NCI-H1105 (cell line): ENCODE measurements at places on chromosomes 1 and 21.
A peak's percentile ranks its signal among the peaks of the same experiment; 100 is the strongest.

- DNase-seq: peak; percentile 68
Observed at GRCh38 chr1:4485398-4485797, 169.0 kb upstream of the AJAP1 start.

DNA sequence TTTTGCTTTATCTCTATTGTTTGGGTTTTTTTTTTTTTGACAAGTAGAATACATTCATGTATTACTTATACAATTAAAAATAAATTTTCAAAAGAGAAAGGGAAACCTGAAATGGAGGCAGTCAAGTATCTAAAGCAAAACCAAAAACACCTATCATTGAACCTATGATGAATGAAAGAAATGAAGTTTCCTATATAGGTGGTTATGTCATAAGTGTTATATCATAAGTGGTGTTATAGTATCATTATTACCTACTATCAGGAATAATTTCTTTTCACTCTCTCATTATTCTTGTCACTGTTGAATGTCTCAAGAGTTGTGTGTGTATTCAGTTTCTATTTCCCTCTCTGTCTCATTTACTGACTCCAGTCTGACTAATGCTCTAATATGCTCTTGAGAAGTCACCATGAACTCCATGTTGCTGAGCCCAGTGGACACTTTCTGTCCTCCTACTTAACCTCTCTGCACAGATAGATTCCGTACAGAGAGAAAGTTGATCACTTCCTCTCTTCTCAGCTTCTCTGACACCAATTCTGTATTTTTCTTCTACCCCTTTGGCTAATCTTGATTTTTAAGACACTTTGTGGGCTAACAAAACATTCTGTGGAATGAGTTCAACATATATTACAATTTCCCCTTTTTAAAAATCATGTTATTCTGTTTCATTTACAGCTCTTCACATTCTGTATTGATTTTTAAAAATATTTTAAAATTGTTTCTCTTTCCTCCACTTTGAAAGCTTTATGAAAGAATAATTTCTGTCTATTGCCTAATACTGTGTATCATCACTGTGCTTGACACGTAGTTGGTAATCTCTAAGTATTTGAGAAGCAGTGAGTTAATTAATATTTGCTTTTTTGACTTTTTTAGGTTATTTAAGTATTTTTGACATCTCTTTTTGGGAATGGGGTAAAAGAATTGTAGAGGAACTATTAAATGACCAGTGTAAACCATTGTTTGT lies 50.1 kb downstream of the RASAL2 start:
- no peak for DNase-seq

DNA sequence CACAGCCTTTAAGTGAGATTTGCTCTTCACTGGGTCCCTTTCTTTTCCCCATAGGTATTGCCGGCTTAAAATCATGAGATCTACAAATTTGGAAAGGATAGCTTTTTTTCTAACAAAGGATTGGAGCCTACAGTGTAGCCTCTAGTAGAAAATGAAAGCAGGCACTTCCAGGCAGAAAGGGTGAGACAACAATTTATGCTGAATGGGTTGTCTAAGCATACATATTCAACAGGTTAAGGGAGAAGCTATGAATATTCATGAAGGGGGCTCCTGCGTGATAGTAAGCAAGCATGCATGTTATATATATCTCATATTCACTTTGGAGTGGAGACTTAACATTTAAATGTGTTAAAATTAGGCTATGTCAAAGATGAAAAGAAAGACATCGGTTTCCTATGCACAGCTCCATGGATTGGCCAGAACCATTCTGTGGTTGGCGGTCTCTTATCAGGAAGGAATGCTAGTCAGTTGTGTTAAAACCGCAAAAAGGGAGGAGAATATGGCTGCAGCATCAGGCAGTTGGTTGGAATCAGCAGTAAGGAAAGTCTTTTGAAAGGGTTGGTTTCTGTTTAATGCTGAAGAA lies 66.0 kb downstream of the VCAM1 start:
- DNase-seq: no peak

- DNase-seq: no peak
Observed at GRCh38 chr1:53025034-53025768, 36.8 kb upstream of the PODN start.

- peak; percentile 30 for DNase-seq
Observed at GRCh38 chr21:44455524-44456213, 359 bp downstream of the LRRC3 start.

- DNase-seq: peak; percentile 39
Observed at GRCh38 chr1:99674115-99675064, 28.5 kb downstream of the PALMD start.

- DNase-seq: no peak
Observed at GRCh38 chr1:185375583-185375982, 58.5 kb upstream of the IVNS1ABP start.

DNA sequence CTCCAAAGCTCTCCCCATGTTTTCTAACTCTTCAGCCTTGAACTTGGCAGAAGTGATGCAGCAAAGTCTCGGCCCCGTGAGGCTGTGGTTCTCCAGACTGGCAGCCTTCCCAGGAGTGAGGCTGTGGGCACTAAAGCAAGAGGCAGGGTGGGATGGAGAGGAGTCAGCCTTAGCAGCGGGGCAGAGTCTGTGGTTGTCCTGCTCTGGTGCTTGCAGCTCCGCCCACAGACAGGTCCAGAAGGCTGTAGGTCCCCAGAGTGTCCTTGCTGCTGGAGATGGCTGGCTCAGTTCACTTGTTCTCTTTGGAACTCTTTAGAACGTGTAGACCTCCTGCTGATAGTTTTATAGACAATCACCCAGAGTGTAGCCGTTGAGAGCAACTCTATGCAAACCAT lies 142.6 kb downstream of the AJAP1 start:
- no peak for DNase-seq

DNA sequence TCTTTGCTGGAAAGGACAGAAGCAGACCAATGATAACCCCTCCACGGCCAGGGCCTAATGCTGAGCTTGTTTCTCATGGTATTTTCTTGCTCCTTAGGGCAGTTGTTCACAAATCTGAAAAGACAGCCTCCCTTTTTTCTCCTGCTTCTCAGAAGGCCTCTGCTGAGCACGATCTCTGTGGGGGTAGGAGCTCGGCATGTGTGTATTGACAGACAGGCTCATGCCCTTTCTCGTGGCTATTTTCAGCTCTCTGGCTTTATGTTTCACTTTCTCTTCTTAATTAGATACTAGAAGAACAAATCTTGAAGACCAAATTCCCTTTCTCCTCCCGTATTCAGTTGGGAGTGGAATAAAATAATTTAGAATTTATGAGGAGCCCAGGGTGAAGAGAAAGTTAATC lies 768 bp upstream of the RIIAD1 start:
- no peak for DNase-seq

- no peak for DNase-seq
Observed at GRCh38 chr1:51549901-51550300, 30.8 kb upstream of the EPS15 start.

DNA sequence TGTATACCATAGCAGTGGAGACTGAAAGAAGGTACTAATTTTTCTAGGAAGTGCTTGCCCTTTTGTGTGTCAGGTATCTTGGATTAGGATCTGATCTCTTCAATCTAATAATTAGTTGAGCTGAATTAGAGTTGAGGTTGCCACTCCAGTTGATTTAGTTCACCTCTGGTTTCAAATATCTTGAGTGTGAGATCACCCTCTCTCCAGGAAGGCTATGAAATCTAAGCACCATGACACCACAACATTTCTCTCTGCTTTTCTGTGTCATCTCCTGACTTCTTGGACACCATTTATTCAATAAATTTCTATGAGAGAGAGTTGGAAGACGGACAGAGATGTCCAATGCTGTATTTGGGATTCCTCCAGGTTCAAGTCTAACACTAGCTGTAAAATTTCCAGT lies 212.8 kb downstream of the DYRK1A start:
- DNase-seq: no peak

DNA sequence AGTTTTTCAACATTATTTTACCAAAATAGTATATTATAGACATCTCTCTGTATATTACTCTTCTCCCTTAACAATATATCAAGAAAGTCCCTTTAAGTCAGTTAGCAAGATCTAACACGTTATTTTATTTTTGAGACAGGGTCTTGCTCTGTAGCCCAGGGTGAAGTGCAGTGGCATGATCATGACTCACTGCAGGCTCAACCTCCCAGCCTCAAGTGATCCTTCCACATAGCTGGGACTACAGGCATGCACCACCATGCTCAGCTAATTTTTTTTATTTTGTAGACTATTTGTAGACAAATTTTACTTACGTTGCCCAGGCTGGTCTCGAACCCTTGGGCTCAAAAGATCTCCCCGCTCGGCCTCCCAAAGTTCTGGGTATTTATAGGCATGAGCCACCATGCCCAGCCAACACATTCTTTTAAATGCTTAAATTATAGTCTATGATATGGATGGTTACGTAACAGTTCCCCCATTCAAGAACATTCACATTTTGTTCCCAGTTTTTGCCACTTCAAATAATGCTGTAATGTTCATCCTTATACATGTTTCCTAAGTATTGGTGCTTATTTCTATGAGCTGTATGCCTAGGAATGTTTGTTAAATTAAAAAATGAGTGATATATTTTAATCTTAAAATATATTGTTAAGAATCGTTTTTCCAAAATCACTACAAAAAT lies 70.4 kb downstream of the TUT4 start:
- no peak for DNase-seq

GRCh38 chr1:94753171-94753972 lies 66.8 kb upstream of the SLC44A3 start:
- DNase-seq: no peak

- no peak for DNase-seq
Observed at GRCh38 chr1:78427506-78427905, 63.3 kb upstream of the PTGFR start.

- no peak for DNase-seq
Observed at GRCh38 chr1:55650444-55650843, 435.3 kb upstream of the USP24 start.

DNA sequence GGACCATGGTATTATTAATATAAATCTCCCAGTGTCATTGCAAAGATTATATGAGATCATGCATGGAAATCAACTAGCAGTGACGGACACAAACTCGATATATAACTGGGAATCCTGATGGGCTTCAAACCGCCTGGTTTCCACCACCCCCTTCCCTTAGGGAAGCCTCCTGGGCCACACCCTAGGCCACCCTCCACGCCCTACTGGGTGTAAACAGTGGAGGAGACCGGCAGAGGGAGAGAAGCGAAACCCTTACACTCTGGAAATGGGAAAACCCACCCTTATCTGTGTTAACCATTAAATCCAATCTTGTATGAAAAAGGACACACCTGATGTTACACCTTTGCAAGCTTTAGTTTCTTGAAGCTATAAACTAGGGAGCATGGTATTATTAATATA lies 595 bp upstream of the ZNHIT6 start:
- no peak for DNase-seq

DNA sequence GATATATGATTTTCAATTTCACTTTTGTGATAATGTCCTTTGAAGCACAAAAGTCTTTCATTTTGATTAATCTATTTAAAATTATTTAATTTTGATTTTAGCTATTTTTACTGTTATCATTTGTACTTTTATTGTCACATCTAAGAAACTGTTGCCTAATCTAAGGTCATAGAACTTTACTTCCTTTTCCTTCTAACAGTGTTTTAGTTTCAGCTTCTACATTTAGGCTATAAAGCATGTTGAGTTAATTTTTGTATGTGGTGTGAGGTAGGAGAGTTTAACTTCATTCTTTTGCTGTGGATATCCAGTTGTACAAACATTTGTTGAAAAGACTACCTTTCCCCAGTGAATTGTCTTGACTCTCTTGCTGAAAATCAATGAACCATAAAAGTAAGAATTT lies 204.5 kb downstream of the TM2D1 start:
- no peak for DNase-seq

GRCh38 chr1:245041058-245041698 lies 113.6 kb upstream of the KIF26B start:
- DNase-seq: no peak

DNA sequence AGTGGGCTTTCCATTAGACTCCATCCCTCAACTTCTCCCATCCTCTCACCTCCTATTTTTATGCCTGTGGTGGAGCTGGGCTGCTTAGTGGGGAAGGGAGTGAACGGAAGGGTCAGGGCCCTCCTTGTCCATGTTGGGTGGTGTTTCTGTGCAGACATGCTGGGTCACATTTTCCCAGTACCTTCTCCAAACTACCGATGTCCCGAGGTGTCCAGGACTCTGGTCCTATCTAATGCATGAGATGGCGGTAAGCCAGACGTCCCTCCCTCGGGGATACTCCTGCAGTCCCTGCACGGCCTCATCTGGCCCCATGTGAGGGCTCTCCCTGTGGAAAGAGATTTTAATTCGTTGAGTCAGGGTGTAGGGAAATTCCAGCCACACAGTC lies 61.0 kb downstream of the OBSCN start:
- no peak for DNase-seq

- DNase-seq: no peak
Observed at GRCh38 chr1:156814571-156815260, 1.9 kb downstream of the SH2D2A start.

GRCh38 chr1:32107742-32108661 lies at the start of gene KPNA6:
KPNA6 (plus strand) TSS chr1:32108056; CDS start chr1:32108131, 75 bp downstream.
- peak; percentile 92 for DNase-seq

- no peak for DNase-seq
Observed at GRCh38 chr1:175197531-175197930, 5.0 kb upstream of the KIAA0040 start.

GRCh38 chr1:247102381-247102780 lies 1.8 kb downstream of the ZNF669 start:
- no peak for DNase-seq

DNA sequence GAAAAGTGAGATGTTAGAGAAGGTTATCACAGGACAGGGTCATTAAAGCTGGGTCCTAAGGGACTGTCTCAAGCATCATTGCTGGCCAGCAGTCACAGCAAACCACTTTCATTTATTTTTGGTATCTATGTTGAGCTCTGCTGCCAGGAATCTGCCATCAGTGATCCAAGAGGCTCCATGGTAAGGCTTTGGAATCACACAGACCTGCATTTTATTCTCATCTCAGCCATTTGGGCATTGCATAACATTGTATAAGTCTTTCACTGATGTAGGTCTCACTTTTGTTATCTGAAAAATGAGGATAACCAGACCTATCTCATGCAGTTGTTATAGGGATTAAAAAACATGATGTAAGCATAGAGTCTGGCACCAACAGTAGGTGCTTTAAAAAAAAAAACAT lies 77.5 kb downstream of the OMA1 start:
- no peak for DNase-seq

GRCh38 chr1:39348278-39348677 lies 143.2 kb upstream of the BMP8A start:
- DNase-seq: peak; percentile 5

DNA sequence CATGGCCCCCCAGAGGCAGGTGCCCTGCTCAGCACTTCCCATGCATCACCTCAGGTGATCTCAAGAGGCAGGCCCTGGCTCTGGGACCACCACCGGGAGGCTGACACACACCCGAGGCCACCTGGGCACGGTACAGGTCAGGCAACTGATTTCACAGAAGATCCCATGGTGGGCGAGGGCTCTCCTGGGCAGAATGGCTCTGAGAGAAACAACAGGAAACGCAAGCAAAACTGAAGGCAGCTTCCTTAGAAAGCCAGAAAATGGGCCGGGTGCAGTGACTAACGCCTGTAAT lies 11.4 kb upstream of the SKI start:
- no peak for DNase-seq

GRCh38 chr1:192584866-192585265 lies 9.3 kb downstream of the RGS1 start:
- no peak for DNase-seq
